NCI-H510A (cell line): ENCODE measurements at places on chromosomes 7 and 10.

- no peak for DNase-seq
These were observed 147.9 kb upstream of the FAM20C start for GRCh38 chr7:44541-44896.

DNA sequence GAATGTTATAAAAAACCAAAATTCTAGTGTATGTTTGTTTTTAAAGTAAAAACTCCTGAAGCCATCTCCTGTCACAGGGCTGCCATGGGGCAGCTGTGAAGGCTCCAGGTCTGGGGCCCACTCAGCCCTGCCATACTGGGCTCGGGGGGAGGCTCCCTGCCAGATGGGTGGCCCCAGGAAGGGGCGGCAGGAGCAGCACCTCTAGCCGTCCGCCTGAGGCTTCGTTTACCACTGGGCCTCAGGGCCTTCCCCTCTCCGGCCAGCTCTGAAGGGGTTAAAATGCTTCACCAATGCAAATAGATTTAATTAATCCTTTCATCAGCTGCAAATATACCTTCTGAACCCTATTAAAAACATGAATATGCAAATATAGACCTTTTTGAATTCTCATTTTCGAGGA, 139.0 kb downstream of the ELFN1 start:
- no peak for DNase-seq

- DNase-seq, result peak; percentile 74
These were observed at the start of gene SVIL for GRCh38 chr10:29634764-29635625. Gene SVIL, minus strand, starts transcription at chr10:29634971. Its CDS starts 79,913 bp downstream, at chr10:29555058.

DNA sequence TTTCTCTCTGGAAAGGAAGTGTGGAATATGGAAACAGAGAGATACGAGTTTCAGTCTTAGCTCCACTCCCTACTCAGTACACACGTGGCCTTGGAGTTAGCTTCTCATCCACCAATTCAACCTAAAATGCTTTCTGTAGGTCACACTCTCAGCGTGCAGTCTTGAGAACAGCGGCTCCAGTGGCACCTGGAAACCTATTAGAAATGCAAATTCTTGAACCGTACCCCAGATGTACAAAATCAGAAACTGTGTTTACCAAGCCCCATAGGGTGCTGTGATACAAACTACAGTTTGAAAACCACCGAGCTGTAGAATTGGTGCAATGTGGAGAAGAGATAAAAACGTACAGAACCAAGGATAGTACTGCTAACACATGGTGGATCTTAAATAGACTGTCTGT, 91.1 kb upstream of the SP4 start:
- DNase-seq, result no peak

- no peak for DNase-seq
These were observed 151.6 kb downstream of the SLC16A9 start for GRCh38 chr10:59558066-59558465.

GRCh38 chr10:12586741-12587140, 237.4 kb downstream of the CAMK1D start:
- DNase-seq, result no peak

DNA sequence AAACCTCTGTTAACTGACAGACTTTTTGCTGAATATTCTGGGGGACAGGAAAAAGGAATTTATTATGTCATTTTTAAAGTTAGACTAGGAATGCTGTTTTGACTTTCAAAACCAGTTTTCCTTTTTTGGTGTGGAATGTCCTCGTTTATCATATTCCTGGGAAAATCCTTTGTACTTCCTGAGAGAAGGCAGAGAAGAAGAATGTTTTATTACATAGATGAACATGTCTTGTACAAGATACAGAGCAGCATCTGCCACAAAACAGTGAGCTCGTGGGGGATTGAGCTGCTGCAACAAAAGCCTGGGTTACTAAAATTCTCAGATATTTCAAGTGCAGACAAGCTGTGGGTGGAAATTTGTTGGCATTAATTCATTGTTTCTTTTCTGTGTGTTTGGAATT, 20.2 kb downstream of the MCU start:
- no peak for DNase-seq

GRCh38 chr10:71128311-71128980, 83.9 kb upstream of the UNC5B start:
- DNase-seq, result no peak

GRCh38 chr7:127932496-127932895, 98.7 kb downstream of the LRRC4 start:
- DNase-seq, result no peak

DNA sequence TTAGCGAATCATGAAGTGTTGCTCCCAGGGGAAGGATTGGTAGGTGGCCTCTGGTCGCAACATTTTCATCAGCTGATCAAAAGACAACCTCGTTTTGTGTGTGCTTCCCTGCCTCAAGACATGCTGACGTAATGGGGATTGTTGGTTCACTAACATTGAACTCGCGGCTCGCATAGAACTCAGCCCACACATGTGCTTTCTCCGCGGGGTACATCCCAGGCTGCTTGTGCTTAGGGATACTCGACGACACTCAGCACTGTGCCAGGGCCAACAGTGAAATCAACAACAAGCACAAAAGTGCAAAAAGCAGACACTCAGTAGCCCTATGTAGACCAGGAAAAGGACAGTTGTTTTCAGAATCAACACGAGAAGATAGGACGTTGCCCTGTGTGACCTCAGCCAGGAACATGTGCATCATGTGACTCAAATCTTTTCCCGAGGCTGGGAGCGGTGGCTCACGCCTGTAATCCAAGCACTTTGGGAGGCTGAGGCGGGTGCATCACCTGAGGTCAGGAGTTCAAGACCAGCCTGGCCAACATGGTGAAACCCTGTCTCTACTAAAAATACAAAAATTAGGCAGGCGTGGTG, 20.8 kb downstream of the WIPI2 start:
- no peak for DNase-seq

GRCh38 chr7:41792120-41792519, 89.2 kb upstream of the INHBA start:
- no peak for DNase-seq

DNA sequence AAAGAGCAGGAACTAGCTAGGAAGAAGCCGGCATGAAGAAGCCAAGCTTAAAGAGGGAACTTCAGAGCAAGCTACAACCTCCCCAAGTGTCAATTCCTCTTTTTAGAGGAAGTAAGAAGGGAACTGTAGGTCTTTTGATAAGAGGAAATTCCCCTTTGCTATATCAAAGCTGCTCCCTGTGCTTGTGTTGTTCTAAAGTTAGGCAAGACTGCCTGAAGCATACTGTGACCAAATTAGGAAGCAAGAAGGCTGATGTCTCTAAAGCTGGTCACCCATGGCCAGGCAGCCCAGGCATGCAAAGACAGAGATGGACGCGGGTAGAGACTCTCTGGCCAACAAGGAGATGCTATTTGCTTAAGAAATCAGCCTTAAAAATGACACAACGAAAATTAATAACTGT, 87.9 kb downstream of the RNF216 start:
- DNase-seq, result no peak

DNA sequence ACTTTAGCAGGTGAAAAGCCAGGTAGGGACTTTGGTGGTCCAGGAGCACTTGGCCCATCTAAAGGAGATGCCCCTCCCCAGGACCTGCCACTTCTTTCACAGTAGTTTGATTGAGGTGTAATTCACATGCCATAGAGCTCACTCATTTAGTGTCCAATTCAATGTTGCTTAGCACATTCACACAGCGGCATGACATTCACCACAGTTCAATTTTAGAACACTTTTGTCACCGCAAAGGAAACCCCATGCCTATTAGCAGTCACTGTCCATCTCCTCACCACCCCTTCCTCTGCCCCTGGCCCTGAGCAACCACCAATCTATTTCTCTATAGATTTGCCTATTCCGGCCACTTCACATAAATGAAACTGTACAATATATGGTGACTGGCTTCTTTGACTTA, 211.6 kb upstream of the ZMIZ1 start:
- no peak for DNase-seq

- no peak for DNase-seq
These were observed 73.9 kb upstream of the ARMC3 start for GRCh38 chr10:22853906-22854447.

GRCh38 chr7:146175716-146176115, 59.1 kb downstream of the CNTNAP2 start:
- DNase-seq, result no peak

- DNase-seq, result no peak
These were observed 100.5 kb downstream of the INPP5A start for GRCh38 chr10:132638130-132638515.

- DNase-seq, result no peak
These were observed 415.4 kb downstream of the PLXNA4 start for GRCh38 chr7:132160611-132161532.

DNA sequence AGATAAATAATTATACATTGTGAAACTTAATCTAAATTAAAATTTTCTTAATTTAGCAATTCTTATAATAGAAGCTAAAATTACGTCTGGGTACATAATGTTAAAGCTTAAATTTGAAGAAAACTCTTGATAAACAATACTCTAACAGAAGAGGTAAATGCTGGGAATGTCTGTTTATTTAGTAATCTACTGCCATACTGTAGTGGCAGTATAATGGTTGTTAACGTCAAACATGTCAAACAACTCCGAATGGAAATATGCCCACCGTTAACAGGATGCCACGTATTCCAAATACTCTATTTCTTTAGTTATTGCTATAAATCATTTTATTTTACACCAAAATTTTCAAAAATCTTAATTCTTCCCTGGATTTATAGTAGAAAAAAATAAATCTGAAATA, 40.0 kb upstream of the PTPN12 start:
- DNase-seq, result no peak

- no peak for DNase-seq
These were observed 641.4 kb upstream of the MGMT start for GRCh38 chr10:128825626-128826025.

DNA sequence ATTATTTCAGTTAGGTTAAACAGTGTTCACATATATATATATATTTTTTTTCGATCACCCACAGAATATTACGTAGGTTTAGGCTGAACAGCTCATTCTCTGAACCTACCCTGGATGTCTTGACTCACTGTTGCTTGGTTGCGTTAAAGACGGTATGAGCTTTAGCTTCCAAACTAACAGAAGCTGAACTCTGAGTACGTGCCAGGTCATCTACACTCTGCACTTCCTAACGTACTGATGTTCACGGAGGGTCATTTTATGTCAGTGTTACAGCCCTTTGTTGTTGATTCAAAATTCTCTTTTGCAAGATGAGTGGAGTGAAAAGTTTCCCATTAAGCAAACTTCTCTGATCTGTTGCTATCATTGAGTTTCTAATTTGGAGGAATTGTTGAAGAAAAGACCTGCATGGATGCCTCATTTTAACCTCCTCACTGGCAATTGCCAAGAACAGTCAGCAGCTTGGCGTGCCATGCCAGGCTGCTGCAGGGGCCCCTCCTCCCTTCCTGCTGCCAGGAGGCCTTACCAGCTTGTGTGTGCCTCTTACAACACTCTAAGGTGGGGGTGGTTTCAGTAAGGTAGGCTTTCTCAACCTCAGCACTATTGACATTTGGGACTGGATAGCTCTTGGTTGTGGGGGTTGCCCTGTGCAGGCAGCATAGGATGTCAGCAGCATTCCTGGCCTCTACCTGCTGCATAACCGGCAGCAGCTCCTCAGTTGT, 44.3 kb downstream of the INSYN2A start:
- no peak for DNase-seq

DNA sequence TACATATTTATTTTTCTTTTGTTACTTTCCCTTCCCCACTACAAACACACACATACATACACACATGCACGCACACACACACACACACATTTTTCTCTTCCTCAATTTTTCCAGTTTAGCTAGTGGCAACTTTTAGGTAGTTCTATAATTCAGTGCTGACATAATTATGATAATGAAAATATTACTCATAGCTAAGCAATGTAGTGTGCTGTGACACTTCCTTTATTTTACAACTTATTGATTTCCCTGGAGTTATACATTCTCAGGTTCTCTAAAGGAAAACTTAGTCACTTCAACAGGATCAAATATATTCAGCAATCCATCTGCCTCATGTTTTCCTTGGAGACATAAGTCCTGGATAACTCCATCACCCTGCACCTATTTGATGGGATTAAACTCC, 151.6 kb downstream of the CACNA2D1 start:
- DNase-seq, result no peak

DNA sequence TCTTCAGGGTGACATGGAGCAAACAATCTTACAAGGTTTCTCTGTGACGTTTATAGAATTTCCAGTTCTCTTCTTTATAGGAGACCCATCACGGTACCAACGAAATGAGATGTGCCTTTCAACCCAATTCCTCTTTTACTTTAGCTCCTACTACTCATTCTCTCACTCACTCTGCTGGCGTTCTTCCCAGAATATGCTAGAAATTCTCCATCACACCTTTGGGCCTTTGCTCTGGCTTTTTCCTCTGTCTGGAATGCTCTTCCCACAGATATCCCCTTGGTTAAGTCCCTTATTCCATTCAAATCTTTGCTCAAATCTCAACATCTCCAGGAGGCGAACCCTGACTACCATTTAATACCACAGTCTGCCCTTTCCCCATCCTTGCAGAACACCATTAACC, 39.0 kb downstream of the SEMA3C start:
- DNase-seq, result no peak

DNA sequence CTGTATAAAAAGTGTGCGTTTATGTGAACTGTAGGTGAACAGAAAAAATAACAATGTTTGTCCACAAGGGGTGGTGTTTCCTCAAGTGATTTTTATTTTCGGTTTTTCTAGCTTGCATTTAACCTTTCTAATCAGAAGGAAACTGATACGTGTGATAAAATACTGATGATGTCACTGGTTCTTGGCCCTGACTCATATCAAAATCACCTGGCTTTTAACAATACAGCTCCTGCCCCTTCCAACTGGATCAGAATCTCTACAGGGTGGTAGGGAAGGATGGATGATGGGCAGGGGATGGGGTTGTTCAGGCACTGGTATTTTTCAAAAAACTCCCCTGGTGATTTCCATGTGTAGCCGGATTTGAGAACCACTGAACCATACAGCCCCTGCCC, 10.9 kb downstream of the NPFFR1 start:
- no peak for DNase-seq

DNA sequence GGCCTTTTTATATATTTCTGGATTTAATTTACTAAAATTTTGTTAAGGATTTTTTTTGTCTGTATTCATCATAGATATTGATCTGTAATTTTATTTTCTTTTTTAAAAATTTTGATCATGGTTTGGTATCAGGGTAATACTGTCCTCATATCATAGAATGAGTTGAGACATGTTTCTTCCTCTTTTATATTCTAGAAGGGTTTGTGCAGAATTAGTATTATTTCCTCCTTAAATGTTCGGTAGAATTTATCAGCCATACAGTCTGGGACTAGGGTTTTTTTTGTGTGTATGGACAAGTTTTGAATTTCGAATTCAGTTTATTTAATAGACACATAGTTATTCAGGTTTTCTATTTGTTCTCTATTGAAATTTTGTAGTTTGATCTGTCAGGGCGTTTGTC, 54.0 kb downstream of the SHOC2 start:
- no peak for DNase-seq

DNA sequence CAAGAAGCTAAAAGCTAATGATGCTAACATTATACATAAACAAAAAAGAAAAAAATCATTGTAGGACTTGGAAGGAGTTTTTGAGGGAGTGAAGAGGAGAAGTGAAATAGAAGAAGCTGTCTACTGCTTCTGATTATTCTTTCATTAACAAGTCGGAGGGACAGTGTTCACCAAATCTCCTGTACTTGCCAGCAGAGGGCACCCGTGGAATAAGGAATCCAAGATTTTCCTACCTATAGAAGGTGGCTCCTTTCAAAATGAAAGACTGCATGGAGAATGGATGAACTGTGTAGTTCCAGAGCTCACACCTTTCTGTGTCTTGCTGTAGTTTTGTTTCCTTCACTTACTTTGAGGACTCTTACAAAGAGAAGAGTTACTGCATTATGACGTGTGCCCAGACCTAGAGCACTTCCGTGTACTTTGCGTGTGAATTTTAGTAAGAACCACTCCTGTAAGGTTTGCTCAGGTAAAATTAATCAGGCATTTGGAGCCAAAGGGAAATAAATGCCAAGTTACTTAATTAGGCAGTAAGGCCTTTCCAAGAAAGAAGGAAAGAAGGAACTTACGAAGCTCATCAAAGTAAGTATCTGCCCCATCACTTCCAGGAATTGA, 145.1 kb downstream of the SEMA3D start:
- DNase-seq, result no peak
